ENCODE measurements at places on chromosomes 2 and 18.

DNA sequence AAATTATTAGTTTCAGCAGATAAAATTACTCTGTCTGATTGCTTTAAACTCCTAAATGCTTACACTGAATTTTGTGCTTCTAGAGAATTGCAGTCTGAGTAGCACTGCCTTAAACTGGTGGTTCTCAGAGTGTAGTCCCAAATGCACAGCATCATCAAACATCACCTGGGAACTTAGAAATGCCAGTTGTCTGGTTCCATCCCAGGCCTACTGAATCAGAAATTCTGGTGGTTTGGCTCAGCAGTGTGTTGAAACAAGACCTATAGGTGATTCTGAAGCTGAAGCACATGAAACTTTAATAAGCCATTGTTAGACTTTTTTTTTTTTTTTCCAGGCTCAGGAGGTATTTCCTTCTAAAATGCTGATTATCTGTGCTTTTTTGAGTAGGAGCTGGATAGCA lies 22.0 kb downstream of the EPC2 start:
- DNase-seq = no peak

DNA sequence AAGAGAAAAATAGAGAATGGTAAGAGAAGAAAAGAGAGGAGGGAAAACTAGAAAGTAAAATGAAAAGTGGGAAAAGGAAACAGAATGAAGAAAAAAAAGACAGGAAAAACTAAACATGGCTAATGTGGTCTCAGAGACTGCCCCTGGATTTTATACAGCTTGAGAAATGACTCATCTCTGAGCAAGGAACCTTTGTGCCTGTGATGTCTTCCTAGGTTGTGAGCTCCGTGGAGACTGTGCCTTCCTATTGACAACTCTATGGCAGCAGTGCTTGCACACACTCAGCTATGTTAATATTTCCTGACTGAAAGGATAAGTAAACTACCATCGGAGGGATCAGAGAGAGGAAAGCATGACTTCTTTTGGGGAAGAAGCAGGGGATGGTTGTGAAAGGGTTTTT lies 203.8 kb downstream of the RDH14 start:
- DNase-seq = no peak

DNA sequence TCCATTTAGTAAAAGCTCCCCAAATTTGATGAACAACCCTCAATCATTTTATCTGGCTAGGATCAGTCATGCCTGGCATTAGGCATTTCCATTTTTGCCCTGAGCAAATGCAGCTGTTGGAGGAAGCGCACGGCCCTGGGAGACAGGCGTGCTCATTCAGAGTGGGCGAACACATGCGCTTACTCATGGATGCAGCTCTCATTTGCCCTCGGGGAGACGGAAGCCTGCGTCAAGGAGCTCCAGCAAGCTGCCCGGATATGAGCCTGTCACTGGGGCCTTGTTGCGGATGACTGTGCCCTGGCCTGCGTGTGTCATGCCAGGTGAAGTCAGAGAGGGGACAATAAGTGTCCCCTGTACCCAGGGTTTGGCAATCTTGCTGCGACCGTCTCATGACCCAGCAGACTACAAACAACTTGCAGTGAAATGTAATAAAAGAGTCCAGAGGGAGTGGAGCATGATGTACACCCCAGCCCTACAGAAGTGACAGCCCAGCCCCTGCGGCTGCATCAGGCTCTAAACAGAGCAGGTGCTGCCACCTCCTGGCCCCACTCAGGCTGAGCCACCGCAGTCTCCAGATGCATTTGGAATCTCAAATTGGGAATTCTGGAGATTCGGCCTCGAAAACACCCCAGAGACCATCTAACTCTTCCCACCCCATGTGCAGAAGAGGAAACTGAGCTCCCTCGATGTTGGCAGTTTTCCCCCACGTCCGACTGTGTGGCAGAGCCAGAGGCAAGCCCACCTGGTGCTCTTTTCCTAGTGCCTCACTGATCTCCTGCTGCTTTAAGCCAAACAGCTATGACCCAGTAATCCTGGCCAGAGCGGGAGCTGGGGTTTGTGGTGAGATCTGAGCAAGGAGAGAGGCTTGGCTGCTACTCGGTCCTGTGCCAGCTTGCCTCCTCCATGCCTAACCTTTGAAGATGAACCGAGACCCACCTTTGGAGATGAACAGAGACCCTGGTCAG lies 105.0 kb upstream of the ALK start:
- DNase-seq = peak; percentile 18

GRCh38 chr2:231062776-231063175 lies 6.1 kb downstream of the PSMD1 start:
- DNase-seq = no peak

- no peak for DNase-seq
Observed at GRCh38 chr2:40416486-40416885, 35.4 kb downstream of the SLC8A1 start.

- DNase-seq = no peak
Observed at GRCh38 chr2:104026725-104027124, 827.2 kb upstream of the POU3F3 start.

GRCh38 chr18:12068950-12069320 lies 24.7 kb upstream of the ANKRD62 start:
- no peak for DNase-seq

DNA sequence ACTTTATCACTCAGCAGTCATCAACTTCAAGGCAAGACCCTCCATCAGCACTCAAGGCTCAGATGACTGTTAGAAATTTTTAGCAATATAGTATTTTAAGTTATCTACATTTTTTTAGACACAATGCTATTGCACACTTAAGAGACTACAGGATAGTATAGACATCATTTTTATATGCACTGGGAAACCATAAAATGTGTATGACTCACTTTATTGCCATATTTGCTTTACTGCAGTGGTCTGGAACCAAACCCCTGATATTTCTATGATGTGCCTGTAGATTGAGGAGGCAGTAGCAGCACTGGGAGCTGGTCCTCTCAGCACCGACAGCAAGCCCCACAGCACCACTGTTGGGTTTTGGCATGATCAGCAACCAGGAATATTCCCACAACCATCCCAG lies 264.8 kb upstream of the HNRNPA3 start:
- DNase-seq = no peak

DNA sequence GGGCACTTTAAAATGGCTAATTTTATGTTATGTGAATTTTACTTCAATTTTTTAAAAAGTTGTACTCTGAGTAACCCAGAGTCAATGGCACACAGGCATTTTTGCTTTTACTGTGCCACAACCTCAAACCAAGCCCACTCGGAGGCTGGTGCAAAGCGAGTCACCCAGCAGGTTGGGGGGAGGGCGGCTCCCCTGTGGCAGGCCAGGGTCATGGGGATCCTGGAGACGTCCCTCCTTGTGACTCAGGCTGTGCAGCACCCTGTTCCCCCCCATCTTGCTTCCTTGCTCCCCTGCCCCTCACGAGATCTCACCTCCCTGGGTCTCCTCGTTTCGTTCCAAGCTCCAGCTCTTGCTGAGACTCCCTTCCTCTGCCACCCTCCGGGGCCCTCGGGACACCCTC lies 58.6 kb downstream of the POMC start:
- no peak for DNase-seq

GRCh38 chr2:197304556-197305011 lies 6.0 kb downstream of the ANKRD44 start:
- peak; percentile 67 for DNase-seq

DNA sequence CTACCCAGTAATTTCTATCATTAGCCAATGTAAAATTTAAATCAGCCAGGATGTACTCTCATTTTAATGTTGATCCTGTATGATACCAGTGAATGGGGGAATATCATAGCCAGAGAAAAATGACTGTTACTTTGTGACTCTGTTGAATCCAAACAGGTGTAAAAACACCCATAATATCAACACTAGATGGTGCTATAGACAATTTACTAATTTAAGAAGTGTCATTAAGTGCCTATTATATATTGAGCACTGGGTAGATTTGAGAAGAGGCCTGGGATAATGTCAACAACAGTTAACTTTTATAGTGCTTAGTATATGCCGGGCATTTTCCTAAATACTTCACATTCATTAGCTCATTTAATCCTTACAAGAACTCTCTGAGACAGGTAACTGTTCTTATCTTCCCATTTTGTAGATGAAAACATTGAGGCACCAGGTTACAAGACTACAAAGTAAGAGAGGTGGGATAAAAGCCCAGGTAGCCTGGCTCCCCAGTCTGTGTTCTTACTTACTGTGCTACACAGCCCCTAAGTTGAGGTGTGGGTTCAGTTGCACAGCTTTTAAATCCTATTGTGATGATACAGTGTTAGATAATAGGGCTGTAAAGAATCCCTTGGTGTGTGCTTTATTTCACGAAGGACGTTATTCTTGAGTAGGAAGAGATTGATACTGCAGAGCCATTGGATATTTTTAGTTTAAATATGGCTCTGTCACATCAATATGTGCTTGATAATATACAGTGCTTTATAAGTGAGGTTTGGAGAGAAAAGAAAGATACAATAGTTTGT lies 325.5 kb downstream of the AGPS start:
- DNase-seq = no peak

All from NCI-H2171 treated with DMSO at 0.1 percent for 48 hours (cell line).